Stimulated activated CD8-positive, alpha-beta memory T cell treated with anti-CD3 and anti-CD28 coated beads, Interleukin-7, amount 100 ng/mL, for 48 hours (primary cell): ENCODE measurements at places on chromosomes 5 and 9.

DNA sequence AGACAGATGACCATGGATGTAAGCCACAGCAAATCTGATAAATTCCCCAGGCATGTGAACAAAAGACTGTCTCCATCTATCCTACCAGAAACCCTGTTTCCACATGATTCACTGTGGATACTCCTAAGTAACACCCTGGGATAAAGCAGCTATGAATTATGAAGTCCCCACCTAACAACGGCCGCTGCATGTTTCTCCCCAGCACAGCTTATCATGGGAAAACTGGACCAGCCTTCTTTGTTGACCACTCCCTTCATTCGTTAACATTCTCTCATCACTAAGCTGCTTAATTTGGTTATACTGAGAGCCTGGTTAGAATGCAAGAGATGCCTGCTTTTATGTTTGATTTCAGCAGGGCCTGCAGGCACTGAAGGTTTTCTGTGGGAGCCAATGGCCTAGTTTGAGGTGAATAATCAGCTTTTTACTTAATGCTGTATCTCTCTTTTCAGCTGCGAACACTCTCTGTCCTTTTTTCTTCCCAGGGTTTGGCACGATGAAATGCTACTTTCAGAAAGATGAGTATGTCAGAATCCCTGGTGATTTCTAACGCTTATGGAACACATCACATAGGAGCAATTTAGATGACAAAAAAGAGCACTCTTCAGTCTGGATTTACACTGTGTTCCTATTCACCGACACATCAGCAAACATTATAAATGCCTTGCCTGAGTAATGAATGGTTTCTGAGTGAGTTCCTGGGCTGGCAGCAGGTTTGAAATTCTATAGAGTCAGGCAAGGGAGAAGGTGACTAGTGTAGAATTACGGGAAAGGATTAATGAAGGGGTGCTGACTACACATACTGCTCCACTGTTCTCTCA is 318.4 kb upstream of the ZNF608 start:
- no peak for DNase-seq

DNA sequence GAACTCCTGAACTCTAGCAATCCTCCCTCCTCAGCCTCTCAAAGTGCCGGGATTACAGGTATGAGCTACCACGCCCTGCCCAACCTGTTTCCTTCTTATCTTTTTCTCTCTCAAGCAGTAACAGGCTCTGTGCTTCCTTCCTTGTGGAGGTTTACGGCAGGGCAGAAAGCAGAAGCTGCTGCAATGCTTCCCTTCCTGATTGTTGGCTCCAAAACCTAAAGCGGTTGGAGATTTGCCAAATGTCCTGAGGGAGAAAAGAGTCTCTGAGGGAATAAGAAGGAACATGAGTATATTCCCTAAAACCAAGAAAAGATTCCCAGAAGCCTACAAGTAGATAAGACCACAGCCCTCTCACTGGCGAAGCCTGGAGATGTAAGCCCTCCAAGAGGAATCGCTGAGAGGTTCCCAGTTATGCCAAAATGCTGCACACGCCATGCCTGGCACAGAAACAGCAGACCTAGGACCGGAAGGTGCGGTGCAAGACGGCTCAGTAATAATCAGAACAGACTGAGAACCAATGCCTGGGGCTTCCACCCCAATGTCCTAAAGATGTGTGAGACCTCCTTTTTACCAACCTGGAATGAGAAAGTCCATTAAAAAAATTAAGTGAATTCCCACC is 73.2 kb downstream of the APTX start:
- no peak for DNase-seq

DNA sequence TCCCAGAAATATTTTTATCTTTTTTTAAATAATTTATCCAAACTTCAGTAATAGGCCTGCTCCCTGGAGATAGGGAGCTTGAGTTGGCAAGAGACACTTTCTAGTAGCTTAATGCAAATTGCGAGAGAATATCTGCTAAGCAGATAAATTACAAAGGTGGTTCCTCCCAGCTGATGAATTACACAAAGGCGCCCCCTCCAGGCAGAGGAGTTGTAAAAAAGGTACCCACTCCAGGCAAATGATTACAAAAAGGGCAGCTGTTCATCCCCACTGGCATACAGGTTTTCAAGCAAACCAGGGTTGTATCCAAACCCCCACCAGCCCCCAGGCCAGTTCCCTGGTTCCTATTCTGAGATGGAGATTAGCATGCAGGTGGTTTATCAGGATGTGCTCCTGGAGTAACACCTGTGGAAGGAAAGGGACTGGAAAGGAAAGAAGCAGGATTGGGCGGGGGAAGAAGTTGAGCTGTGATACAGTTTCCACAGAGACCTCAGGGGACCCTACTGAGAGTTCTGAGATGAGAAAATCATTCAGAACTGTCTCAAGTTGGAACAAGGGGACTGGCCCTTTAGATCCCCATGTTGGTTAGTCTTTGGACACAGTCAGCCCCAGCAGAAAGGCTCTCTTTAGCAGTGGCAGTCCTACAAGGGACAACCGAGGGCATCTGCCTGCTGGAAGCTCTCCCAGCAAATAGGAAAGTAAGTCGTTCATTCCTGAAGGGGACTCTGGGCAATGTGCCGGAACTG is 25.5 kb downstream of the ESM1 start:
- DNase-seq: peak; percentile 35

DNA sequence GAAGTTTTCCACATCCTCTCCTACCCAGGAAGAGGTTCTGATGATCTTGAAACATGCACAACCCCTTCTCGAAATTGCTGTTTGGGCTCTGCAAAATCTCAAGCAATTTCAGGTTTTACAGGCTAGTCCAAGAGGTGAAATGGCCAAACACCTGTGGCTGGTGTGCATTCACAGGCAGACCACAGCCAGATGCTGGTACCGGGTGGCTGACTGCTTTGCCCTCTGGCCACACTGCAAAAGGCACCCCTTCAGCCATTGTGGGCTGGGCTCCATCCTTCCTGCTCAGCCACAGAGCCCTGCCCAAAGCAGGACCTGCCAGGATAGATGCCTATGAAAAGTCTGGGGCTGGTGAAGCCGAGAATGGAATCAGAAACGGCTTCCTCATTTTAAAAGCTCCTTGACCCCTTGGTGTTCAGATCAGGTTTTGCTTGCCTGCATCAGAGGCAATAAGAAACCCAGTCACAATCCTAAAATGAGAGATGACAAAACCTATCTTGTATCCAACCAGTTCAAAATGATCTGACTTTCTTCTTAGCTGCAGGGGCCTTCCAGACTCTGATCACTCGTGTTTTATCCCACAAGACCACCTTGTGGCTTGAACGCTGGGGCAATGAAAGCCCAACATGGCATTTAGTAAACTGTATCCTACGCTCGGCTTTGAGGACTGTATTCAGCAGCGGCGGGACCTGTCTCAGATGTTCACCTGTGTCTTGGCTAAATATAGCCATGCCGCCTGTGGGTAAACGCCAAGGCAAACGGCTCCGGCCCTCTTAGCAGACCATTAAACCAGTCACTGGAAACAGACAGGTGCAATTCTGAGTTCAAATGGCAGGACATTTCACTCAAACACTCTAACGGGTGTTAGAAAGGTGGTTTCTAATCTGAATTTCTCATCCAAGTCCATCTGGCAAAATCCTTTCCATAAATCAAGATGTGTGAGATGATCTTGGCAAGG is 49.6 kb downstream of the EPB41L4B start:
- DNase-seq: no peak

GRCh38 chr5:160605266-160605665 is 183.6 kb downstream of the PTTG1 start:
- no peak for DNase-seq

DNA sequence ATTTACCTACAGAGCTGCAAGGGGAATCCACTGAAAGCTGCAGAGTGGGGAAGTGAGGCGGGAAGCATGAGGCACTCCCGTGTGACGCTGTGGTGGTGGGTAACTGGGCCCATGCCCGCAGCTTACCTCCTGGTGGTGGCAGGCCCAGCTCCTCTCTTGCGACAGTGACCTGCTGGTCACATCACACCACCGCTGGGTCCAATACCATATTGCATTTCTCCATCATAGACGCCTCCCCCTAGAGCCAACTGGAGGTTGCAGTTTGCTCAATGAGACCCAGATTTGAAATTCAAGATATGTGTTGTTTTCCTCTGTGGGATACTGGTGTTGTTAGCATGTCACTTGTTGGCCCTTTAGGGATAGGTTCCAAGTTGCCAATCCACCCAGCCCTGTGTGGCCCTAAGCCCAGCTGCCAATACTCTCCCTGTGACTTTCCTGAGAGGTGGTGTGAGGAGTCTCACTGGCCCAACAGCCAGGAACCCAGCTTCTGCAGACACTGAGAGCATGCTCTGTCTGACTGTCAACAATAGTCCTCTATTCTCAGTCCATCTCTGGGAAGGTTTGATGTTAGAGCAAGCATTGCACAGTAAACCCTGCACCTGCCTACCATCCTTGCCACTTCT is 428.3 kb downstream of the GADD45G start:
- no peak for DNase-seq

DNA sequence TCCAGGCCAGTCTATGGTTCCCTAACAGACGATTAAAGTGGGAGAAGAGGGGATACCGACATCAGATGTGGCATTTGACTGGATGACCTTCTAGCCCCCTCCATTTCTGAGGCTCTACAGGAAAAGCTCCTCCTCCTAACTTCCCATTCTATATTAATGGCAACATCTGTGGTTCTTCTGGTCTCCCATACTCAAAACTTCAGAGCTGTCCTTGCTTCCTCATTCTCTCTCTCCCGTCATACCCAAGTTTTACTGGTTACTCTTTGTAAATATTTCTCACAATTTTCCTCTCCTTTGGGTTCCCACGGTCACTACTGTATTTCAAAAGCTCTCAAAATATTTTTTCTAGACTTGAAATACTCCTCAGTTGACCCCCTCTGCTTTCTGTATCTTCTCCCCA is 36.0 kb upstream of the IL7R start:
- no peak for DNase-seq

DNA sequence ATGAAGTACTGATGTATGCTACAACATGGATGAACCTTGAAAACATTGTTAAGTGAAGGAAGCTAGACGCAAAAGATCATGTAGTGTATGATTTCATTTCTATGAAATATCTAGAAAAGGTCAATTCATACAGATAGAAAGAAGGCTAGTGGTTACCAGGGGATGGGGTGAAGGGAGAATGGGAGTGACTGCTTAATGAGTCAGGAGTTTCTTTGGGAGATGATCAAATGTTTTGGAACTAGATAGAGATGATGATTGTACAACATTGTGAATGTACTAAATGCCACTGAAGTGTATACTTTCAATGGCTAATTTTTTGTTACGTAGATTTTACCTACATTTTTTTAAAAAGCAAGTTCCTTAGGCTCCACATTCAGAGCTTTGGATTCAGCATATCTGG is 14.9 kb upstream of the DELE1 start:
- DNase-seq: no peak
